K562 (cell line): ENCODE measurements at places on chromosomes 5 and 9. TPM values are rescaled to one million over a fixed set of nuclear protein-coding genes. Genes with fewer than 3 reads are reported as not detected.

DNA sequence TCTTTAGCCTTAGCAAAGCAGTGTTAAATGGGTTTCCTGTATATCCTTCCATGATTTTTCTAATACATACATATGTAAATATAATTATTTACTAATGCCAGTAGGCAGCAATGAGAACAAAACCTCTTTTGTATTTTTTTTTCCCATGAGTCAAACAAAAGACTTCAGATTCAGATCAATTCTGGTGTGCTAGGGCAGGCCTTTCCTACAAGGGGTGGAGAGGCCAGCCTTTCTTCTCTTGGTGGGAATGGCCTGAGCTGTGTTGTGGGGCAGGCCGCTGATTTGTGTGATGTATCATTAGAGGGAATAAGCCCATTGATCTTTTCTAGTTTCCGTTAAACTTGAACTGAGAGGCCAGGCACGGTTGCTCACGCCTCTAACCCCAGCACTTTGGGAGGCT is 115.5 kb upstream of the DMRT1 start:
- no peak overlapping the region for H3K4me3 ChIP-seq
- no peak for DNase-seq
- no peak overlapping the region for H3K27ac ChIP-seq
- no peaks in the 10 kb centered on the region for H3K36me3 ChIP-seq

Gene OR13C8
- not detected in 2 replicates for total RNA-seq

GRCh38 chr5:175517824-175518450 is 39.6 kb downstream of the SFXN1 start:
- peaks cover 95% of the 10 kb centered on the region for H3K36me3 ChIP-seq
- H3K4me3 ChIP-seq = no peak overlapping the region
- peak overlapping the region; percentile 52; the same call in 2 of the 3 replicates for H3K27ac ChIP-seq

Gene ITK
- 0.75 and 0.81 TPM in 2 replicates for total RNA-seq

GRCh38 chr9:73180403-73180802 is 28.7 kb downstream of the ANXA1 start:
- no peaks in the 10 kb centered on the region; the same call in 2 of the 3 replicates for H3K36me3 ChIP-seq
- H3K27ac ChIP-seq = peak overlapping the region; percentile 24; the same call in 1 of the 3 replicates
- no peaks in the 10 kb centered on the region for H3K4me1 ChIP-seq
